Immature natural killer cell (primary cell): ENCODE measurements at places on chromosomes 3 and 15.

GRCh38 chr15:94327356-94327936 lies 96.1 kb downstream of the MCTP2 start:
- peak; percentile 27 for DNase-seq

DNA sequence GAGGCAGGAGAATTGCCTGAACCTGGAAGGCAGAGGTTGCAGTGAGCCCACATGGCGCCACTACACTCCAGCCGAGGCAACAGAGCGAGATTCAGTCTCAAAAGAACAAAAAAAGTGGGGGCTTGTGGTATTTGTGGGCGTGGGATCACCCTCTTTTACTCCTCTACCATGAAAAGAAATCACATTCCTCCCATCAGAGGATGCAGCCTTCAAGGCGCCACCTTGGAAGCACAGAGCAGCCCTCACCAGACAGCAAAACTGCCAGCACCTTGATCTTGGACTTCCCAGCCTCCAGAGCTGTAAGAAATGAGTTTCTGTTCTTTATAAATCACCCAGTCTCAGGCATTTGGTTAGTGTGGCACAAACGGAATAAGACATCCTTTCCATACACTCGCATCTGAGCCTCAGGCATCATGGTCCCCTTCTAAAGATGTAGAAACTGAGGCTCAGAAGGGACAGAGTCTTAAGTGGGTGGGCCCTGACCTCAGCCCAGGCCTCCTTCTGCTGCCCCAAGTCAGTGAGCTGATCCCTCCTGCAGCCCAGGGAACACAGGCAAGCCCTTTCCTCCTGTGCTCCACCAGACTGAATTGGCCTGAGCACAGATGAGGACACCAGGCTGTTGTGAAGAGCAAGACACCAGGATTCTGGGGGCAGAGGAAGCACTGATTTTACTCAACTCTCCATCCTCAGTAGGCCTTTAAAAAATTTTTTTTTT lies 201.7 kb upstream of the LINGO1 start:
- DNase-seq: no peak

DNA sequence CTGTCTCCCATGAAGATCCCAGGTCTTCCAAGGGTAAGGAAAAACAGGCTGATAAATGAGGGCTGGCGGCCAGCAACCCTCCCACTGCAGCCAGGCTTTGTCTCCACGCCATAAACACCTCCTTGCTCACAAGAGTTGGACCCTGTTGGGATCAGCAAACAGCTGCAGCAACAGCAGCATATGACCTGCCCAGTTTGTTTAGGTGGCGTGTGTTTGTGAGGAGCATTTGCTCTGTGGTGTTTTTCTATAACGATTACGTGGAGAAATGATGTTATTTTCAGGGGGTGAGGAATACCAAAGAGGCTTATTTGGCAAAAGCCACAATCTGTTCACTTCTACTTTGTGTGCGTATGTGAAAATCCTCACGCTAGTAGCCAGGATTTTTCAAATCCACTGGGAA lies 58.5 kb downstream of the RFTN1 start:
- no peak for DNase-seq

- DNase-seq: no peak
Observed at GRCh38 chr3:171420667-171421066, 39.5 kb downstream of the TNIK start.

DNA sequence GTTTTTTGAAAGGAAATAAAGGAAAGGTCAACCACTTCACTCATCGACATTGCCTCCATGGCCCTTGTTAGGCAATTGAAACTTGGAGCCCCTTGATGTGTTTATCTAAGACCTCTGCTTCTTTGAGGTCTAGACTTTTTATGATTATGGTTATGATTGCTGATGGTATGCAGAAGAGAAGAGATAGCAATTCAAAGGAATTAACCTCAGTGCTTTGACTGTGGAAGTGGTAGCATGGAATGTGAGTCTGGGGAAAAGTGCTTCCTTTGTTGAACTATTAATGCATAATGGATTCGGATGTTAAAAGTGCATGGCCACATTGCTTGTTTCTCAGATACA lies 46.1 kb downstream of the FNDC3B start:
- no peak for DNase-seq

- no peak for DNase-seq
Observed at GRCh38 chr15:36152936-36153335, 426.5 kb upstream of the CDIN1 start.

GRCh38 chr15:69373406-69373805 lies 40.7 kb upstream of the KIF23 start:
- DNase-seq: no peak

DNA sequence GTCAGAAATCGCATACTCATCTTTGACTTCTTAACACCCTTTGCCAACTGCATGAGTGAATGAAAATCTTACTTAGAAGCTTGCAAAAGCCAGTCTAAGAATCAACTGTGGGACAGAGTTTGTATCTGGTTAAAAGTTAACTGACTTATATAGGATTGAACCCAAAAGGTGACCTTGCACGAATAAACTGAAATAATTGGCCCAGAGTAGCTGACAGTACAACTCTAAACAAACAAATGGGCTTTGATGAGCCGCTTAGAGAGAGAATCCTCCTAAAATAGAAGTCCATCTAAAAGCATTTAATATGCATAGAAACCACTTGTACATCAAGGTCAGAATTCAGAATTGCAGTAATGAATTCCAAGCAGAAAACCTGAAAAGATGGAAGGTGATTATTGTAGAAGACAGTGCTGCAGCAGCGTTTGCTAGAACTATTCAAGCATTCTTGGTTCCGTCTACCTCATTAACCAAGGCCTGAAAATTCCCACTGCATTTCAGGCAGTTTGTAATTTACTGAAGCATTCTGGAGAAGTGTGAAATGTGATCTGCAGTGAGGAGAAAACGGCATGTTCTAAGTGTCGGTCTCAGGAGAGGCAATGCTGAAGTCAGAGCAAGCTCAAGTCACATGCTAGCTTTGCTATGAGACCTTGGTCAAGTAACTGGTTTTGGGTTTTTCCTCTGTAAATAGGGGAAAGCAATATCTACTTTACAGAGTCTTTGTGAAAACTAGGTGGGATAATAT lies 103.7 kb downstream of the CADPS start:
- DNase-seq: no peak

DNA sequence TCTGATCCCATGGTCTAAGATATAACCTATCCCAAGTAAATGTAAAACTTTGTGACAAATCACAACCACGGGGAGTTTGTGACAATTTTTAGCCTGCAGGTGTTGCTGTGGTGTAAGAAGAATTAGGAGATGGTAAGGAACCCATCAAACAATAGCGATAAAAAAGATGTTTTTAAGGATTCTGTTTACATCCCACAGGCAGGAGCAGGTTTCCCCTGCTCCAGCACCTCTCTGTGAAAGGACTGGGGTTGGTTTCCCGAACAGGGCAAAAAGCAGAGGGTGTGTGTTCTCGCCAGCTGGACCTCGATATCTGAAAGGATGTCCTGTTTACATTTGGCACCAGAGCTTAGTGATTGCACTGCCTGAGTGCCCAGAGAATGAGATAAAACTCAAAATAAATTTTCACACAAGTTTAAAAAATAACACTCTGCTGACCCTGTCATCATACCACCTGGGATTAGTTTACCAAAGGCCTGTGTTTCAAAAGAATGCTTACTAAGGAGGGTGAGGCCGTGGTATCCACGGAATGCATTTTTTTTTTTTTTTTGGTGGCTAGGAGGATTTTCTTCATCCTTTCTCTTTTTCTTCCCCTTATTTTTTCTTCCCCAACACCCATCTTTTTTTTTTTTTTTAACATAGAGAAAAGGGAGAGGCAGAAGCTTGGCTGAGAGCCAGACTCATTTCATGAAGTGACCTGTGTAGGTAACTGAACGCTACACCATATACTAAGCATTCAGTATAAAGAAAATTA lies 151.8 kb upstream of the DPH6 start:
- no peak for DNase-seq

GRCh38 chr3:197547306-197548011 lies 8.3 kb downstream of the BDH1 start:
- DNase-seq: no peak

DNA sequence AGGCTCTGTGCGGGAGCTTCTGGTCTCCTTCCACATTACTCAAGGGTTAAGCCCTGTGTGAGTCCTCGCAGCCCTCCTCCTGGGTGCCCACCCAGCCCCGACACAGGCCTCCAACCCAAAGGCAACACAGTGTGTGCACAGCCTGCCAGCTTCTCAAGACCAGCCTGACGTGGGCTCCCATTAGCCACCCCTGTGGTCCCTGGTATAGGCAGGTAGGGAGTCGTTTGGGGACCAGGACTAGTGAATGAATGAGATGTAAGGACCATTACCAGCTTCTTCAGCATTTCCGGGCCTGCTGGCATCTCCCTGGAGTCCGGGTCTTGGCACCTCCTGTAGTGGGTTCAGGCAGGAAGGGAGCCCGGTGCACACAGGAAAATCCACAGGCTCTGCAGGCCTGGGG lies 20.2 kb upstream of the PLXNA1 start:
- no peak for DNase-seq
